NCI-H1092 (cell line): ENCODE measurements at places on chromosomes 4 and X.

- no peak for DNase-seq
Measured at GRCh38 chr4:6282314-6282771, 12.7 kb downstream of the WFS1 start.

DNA sequence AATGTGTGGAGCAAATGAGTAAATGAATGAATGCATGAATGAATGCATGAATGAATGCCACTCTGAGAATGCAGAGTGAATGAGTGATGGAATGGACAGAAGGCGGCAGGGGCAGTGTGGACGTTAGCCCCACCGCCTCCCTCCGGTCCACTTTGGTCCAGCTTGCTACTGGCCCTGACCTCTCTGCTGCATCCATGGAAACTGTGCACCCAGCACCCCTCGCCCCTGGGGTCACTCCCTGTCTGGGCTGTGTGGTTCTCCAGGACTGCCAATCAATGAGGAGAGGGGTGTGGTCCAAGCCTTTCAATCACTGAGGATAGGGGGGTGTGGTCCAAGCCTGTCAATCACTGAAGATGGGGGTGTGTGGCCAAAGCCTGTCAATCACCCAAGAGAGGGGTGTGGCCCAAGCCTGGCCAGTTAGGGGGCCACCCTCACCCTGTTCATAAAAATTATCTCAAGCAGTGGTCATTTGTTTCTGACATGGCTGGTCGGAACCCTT lies 39.2 kb upstream of the ASMTL start:
- DNase-seq: no peak

GRCh38 chr4:114791976-114792375 lies 193.4 kb downstream of the UGT8 start:
- no peak for DNase-seq

- DNase-seq: no peak
Measured at GRCh38 chr4:56118055-56118454, 169.3 kb downstream of the CEP135 start.

DNA sequence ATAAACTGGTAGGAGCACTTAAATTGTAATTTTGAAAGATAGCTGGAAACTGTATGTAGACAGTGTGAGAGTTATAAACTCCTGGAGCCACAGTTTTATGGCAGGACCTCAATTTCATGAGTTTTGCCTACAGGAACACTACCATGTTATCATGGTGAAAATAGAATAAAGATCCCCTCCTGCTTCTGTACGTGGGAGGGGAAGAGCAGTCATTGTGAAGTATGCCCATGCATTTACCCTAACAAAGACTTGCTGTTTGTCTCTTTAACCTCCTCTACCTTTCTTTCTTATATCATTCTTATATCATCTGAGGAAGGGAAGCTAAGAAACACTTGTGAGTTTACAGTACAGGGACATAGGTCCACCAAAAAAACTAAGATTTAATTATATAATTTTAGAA lies 327.0 kb downstream of the PCDH10 start:
- no peak for DNase-seq

GRCh38 chr4:158667651-158668198 lies 4.0 kb downstream of the C4orf46 start:
- DNase-seq: no peak
